ENCODE measurements at places on chromosomes 12 and 14.

GRCh38 chr12:106288494-106289195 lies 13.9 kb upstream of the TCP11L2 start:
- no peak for DNase-seq

GRCh38 chr12:12482959-12483358 lies 79.7 kb downstream of the DUSP16 start:
- DNase-seq = no peak

DNA sequence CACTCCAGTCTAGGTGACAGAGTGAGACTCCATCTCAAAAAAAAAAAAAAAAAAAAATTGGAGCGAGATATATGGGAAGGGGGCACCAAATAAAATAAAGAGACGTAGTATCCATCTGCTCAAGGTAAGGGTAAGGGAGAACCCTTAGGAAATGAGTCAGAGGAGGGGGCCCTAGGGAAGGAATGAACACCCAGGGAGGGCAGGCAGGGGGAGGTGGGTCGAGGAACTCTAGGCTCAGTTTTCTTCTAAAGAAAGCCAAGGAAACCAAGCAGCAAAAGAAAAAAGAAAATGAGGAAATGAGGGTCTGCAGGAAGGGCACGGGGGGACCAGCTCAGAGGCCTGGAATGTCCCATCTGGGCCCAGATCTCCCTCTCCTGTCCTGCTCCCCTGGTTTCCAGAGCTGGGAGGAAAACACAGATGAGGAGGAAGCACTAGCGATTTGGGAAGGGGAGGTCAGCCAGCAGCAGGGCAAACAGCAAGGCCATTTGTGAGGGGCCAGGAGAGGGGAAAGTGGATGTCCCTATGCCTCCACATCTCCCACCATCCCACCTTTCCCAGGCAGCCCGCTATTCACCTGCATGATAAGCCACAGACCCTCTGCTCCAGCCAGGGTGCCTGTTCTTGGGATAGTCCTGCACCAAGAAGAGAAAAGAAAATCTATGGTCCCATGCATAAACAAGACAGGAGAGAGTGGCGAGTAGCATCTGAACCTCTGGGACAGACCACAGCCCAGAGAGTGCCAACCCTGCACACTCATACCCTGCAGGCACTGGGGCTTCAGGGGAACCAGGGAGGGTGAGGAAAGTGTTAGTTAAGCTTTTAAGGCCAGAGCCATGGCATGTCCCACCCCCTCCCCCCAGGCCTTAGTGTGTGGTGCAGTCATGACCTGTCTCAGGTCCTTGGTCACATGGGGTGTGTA lies 11.9 kb downstream of the SPRYD3 start:
- DNase-seq = no peak

DNA sequence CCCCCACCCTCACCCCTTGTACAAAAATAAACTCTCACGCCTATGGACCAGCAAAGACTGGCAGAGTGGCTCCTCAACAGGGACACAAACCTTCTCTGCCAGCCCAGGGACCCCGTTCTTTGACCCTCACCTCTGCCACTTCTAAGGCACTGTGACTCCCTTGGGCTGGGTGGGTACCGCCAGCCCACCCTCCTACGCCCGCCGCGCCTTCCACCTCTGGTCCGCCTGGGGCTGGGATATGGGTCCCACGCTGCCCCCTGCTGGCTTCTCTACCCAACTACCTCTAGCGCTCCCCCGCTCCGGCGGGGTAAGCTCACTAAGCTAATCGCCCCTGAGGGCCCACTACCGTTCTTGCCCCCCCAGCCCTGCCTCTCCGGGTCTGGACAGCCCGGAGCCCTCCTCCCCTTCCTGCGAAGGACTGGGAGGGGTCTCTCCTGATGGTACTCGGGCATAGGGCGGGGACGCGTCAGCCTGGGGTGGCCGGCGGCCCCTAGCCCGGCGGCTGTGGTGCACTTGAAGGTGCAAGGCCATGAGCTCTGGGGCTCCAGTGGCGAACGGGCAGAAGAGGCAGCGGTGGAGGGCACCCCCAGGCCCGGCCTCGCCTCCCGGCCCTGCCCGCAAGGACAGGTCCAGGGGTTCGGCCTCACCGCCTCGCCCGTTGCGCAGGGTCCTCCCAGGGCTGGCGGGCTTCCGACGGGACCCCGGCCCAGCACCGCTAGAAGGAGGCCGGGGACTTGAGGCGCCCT lies 8.1 kb downstream of the ZNF219 start:
- DNase-seq = no peak

DNA sequence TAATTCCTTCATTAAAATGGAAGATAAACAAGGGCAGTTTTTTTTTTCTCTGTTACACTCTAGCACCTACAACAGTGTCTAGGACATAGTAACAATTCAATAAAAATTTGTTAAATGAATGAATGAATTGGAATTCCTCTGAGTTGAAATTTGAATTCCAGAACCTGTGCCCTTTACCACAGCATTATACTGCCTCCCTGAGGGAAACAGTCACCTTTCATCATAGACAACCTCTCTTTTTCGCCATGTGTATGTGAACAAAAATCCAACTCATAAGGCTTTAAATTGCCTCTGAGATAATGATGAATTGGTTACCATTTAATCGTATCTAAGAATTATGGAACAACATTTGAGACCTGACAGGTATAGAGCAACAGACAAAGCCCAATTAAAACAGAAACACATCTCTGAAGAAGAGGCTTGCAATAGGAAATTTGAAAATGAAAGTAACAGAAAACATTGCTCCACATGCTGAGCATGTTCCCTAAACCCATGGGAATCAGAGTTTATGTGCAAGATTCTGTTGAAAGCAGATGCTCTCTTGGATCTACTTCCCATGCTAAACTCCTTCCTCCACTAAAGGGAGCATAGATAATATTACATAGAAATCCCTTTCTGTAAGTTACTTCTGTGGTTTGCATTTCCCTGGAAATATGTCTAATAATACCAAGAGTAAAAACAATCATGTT lies 657.8 kb downstream of the GALC start:
- DNase-seq = no peak

DNA sequence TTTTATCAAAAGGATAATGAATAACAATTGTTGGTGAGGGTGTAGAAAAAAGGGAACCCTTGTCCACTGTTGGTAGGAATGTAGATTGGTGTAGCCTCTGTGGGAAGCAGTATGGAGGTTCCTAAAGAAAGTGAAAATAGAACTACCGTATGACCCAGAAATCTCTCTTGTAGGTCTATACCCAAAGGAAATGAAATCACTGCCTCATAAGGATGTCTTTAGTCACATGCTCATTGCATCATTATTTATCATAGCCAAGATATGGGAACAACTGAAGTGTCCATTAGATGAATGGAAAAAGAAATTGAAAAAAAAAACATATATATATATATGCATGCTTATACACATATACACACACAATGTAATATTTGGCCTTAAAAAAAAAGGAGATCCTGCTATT lies 158.8 kb upstream of the NPAS3 start:
- DNase-seq = no peak

GRCh38 chr12:130198026-130198662 lies 35.9 kb downstream of the FZD10 start:
- DNase-seq = no peak

GRCh38 chr12:74280156-74280655 lies 257.4 kb upstream of the ATXN7L3B start:
- no peak for DNase-seq

DNA sequence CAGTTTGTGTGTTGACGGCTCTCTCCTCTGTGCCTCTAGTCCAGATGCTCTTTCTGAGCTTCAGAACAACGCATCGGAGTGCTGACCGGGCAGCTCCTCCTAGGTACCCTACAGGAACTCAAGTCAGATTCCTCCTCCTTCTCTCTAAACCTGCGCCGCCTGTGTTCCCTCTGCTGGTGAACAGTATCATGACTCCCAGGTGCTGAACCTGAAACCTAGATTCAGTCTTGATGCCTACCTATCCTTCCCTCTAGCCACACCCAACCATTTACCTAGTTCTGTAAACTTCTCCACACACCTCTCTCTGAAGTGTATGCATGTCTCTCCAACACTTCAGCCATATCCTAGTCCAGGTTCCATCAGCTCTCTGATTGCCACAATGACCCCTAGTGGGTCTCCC lies 112.7 kb downstream of the EFCAB11 start:
- DNase-seq = no peak

DNA sequence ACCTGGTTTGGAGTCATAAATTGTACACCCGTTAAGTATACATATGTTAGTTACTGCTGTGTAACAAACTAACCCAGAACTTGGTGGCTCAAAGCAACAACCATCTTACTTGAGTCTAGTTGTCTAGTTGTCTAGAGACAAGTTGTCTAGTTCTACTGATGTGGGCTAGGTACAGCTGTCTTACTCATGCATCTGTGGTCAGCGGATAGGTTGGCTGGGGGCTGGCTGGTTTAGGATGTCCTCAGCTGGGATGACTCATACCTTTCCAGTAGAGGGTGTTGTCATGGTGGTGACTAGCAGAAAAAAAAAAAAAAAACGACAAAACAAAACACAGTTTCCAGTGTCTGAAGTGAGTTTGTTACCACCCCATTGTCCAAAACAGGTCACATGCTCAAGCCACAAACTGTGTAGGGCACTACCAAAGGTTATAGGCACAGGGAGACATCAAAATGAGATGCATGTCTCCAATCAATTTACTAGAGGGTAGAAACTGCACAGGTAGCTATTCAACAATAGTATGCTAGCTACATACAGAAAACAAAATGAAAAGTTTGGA lies 680.3 kb downstream of the MED13L start:
- no peak for DNase-seq

- DNase-seq = no peak
Measured at GRCh38 chr12:19451196-19451595, 11.9 kb downstream of the AEBP2 start.

- no peak for DNase-seq
Measured at GRCh38 chr14:65356327-65356836, 56.1 kb upstream of the FUT8 start.

GRCh38 chr14:103705118-103705503 lies 10.1 kb downstream of the XRCC3 start:
- DNase-seq = no peak

DNA sequence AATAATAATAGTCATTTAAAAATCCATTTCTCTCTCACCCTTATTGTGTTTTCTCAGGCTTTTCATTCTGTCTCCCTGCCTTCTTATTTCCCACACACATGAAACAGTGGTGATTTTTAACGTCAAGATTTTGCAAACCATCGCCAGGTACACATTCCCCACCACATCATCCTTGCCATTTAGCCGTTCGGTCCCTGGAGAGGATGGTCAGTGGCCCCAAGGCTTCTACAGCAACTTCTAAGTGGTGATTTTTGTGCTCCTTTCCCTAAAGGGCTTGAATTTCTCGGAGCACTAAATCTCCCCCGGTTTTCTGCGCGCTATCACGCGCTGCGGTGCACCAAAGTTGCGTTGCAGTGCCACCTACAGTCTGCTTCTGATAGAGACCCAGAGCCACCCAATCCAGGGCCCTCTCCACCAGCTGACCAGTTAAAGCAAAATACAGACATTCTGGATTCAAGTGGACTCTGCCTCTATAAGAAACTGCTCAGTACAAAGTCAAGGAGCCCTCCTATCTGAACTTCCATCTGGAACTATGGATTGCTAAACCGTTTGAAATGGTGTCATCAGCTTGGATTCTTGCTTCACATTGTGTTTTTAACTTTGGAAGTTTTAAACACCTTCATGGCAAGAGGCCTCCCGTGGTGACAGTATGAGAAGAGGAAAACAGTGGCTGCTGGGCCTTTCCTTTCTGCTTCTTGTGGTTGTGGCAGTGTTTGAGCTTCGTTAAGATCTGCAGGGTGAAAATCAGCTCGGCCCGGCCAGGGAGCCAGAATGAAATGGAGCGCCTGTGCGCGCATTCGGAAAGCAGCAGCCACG lies 234.0 kb downstream of the SPTSSA start:
- peak; percentile 13 for DNase-seq

DNA sequence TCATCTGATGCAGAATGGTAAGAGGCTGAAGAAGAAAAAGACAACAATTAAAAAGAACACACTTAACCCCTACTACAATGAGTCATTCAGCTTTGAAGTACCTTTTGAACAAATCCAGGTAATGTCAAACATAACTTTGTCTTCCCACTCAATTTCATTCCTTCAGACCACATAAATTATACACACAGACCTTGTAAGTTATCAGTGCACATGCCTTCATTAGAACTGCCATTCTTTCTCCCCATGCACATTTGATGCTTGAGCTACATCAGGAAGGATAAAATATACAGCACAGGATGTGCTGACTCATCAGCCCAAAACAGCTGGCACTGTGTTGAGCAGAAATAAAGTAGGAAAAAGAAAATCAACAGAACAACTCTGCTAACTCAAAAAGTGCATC lies 246.7 kb downstream of the PAWR start:
- DNase-seq = no peak

GRCh38 chr14:69715725-69716477 lies 51.0 kb upstream of the SRSF5 start:
- no peak for DNase-seq

GRCh38 chr12:90925562-90925961 lies 29.4 kb downstream of the CCER1 start:
- no peak for DNase-seq

GRCh38 chr14:83816761-83817160 lies 1713.2 kb upstream of the FLRT2 start:
- no peak for DNase-seq

DNA sequence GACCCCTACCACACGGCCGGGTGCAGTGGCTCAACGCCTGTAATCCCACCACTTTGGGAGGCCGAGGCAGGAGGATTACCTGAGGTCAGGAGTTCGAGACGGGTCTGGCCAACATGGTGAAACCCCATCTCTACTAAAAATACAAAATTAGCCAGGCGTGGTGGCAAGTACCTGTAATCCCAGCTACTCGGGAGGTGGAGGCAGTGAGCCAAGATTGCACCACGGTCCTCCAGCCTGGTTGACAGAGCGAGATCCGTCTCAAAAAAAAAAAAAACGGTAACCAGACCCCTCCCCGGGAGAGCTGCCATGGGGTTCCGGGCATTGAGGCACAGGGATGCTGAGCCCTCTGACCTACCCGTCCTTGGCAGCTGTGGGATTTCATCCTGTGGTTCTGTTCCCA lies 21.8 kb downstream of the BCL7A start:
- DNase-seq = no peak

- no peak for DNase-seq
Measured at GRCh38 chr12:28409892-28410291, 219.6 kb downstream of the CCDC91 start.

DNA sequence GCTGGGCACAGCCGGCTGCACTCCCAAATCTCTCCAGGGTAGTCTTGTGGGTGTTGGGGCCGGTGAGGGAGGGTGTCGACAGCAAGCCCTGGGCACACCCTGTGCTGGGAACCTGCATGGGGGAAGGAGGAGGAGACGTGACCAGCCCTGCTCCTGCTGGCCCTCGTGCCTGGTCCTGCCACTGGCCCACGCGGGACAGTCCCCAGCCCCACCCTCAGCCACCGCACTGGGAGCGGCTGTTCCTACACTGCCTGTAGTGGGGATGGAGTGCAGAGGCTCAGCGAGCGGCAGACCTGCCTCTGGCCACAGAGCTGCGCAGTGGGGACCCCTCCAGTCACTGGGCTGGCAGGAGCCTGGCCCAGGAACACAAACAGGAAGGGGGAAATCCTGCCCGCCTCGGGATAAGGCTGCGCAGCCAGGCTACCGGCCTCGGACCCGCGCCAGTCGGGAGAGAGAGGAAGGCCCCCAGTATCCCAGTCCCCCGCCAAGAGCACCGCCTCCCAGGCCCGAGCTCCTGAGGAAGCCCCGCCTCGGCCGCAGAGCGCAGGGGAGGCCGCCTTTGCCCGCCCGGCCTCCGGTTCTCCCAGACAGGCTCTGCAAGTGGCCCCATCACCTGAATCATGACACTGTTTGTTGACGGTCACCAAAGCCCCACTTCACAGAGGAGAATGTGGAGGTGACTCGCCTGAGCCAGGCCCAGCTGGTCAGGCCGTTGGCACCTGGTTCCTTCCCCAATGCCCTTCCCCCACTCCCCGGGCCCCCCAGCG lies 10.6 kb downstream of the AHNAK2 start:
- no peak for DNase-seq

Data from stimulated activated CD4-positive, alpha-beta T cell treated with anti-CD3 and anti-CD28 coated beads, TNF-alpha, amount 100 ng/mL, for 4 hours (primary cell).